Ascending aorta (tissue), 2 donors: ENCODE measurements at places on chromosomes 13 and 19. TPM values are rescaled to one million over a fixed set of nuclear protein-coding genes. Genes with fewer than 3 reads are reported as not detected.

GRCh38 chr13:30916991-30917390, 10.9 kb downstream of the MEDAG start:
- no peak overlapping the region for H3K27ac ChIP-seq
- no peaks in the 10 kb centered on the region for H3K4me1 ChIP-seq
- DNase-seq = no peak
- no peaks in the 10 kb centered on the region for H3K27me3 ChIP-seq
- no peak overlapping the region for H3K4me3 ChIP-seq

ZNF701 gene
- total RNA-seq = 13.2 TPM

- no peak for DNase-seq
- H3K4me3 ChIP-seq = no peak overlapping the region
- H3K27me3 ChIP-seq = no peaks in the 10 kb centered on the region
- peaks cover 75% of the 10 kb centered on the region for H3K36me3 ChIP-seq
Observed at GRCh38 chr19:49006905-49007304, 10.0 kb downstream of the LHB start.

GRCh38 chr13:100855151-100855550, 180.6 kb upstream of the TMTC4 start:
- H3K27me3 ChIP-seq = no peaks in the 10 kb centered on the region
- H3K4me3 ChIP-seq = no peak overlapping the region
- no peaks in the 10 kb centered on the region for H3K36me3 ChIP-seq
- no peak for DNase-seq
- no peak overlapping the region for H3K27ac ChIP-seq

- H3K4me1 ChIP-seq = peaks cover 3% of the 10 kb centered on the region
- H3K36me3 ChIP-seq = no peaks in the 10 kb centered on the region
- no peak for DNase-seq
- no peak overlapping the region for H3K4me3 ChIP-seq
Observed at GRCh38 chr19:51398096-51398704, 7.8 kb upstream of the C19orf84 start.

DNA sequence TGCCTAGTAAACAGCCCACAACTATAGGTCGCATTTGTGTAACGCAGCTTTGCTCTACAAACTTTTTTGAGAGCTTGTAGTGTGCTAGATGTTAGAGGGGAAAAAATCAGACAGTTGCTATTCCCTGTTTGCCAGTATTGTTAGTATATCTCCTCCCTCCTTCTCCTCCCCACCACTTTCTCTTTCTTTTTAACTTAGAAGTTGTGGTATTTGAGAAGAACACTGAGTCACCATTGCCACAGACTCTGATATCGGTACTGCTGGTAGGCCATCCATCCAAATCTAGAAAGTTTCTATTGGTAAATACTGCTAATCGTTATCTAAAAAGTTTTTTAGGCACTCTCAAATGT, 666 bp downstream of the POMP start:
- DNase-seq = no peak
- peaks cover 30% of the 10 kb centered on the region for H3K4me1 ChIP-seq
- H3K27me3 ChIP-seq = no peaks in the 10 kb centered on the region
- peak overlapping the region; percentile 92 for H3K27ac ChIP-seq

ATP4A gene
- total RNA-seq = not detected

TARM1 gene
- not detected for total RNA-seq

ATP1A3 gene
- 1.1 TPM for total RNA-seq

GRCh38 chr19:35449359-35450043, 1.4 kb downstream of the FFAR2 start:
- no peaks in the 10 kb centered on the region for H3K36me3 ChIP-seq
- H3K4me3 ChIP-seq = no peak overlapping the region
- no peaks in the 10 kb centered on the region for H3K4me1 ChIP-seq
- H3K27me3 ChIP-seq = no peaks in the 10 kb centered on the region
- H3K27ac ChIP-seq = no peak overlapping the region

KIR2DL3 gene
- total RNA-seq = not detected

SIGLEC7 gene
- 4.8 TPM for total RNA-seq

DNA sequence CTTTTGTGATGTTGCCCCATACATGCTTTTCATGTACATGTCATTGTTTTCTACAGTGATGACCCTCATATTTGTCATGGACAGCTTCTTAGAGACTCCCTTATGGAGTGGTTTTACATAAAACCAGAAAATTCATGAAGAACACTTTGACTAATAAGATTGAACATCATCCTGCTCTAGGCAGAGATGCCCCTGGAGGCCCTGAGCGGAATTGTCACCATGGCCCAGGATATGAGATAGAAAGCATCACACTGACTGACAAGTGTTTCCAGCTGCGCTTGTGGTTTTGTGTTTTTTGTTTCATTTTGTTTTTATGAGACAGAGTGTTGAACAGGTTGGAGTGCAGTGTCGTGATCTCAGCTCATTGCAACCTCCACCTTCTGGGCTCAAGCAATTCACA, 22.2 kb downstream of the ZNF701 start:
- DNase-seq = no peak
- no peaks in the 10 kb centered on the region for H3K27me3 ChIP-seq
- H3K36me3 ChIP-seq = peaks cover 20% of the 10 kb centered on the region

SLC10A2 gene
- total RNA-seq = not detected

- DNase-seq = no peak
- H3K27ac ChIP-seq = no peak overlapping the region
- peaks cover 12% of the 10 kb centered on the region for H3K4me1 ChIP-seq
- H3K27me3 ChIP-seq = no peaks in the 10 kb centered on the region
Observed at GRCh38 chr13:73958657-73959397, 175.4 kb downstream of the KLF12 start.

SLC5A5 gene
- total RNA-seq = not detected

GRCh38 chr19:19538785-19539166, 711 bp downstream of the CILP2 start:
- DNase-seq = no peak
- H3K4me1 ChIP-seq = peaks cover 6% of the 10 kb centered on the region
- H3K4me3 ChIP-seq = peak overlapping the region; percentile 51
- H3K27me3 ChIP-seq = peaks cover 13% of the 10 kb centered on the region
- no peaks in the 10 kb centered on the region for H3K36me3 ChIP-seq

SIGLEC11 gene
- total RNA-seq = 12.7 TPM

GRCh38 chr13:109154146-109154545, 524.7 kb downstream of the MYO16 start:
- DNase-seq = no peak
- no peaks in the 10 kb centered on the region for H3K4me1 ChIP-seq
- H3K36me3 ChIP-seq = no peaks in the 10 kb centered on the region
- no peak overlapping the region for H3K27ac ChIP-seq
- no peaks in the 10 kb centered on the region for H3K27me3 ChIP-seq

EIF3K gene
- 696 TPM for total RNA-seq

SLITRK6 gene
- total RNA-seq = not detected

DNA sequence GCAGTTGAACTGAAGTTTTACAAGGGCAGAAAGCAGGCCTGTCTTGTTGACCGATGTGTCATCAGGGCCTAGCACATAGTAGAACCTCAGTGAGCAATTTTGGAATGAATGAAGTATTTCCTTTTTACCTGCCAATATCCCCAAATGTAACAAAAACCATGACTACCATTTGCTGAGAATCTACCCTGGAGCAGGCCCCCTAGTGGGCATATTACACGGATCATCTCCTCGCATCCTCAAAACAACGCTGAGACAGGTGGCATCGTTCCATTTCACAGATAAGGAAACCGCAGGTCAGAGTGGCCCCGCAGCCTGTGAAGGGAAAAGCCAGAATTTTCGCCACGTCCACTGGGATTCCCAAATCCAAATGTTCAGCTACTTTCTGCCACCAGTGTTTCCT, 77.9 kb downstream of the CACNA1A start:
- no peak for DNase-seq
- no peaks in the 10 kb centered on the region for H3K36me3 ChIP-seq
- H3K27me3 ChIP-seq = no peaks in the 10 kb centered on the region

CD33 gene
- total RNA-seq = 1.3 TPM

- H3K36me3 ChIP-seq = no peaks in the 10 kb centered on the region
- DNase-seq = no peak
- H3K27me3 ChIP-seq = no peaks in the 10 kb centered on the region
- H3K4me3 ChIP-seq = no peak overlapping the region
Observed at GRCh38 chr13:33252135-33252534, 33.4 kb downstream of the STARD13 start.

DNA sequence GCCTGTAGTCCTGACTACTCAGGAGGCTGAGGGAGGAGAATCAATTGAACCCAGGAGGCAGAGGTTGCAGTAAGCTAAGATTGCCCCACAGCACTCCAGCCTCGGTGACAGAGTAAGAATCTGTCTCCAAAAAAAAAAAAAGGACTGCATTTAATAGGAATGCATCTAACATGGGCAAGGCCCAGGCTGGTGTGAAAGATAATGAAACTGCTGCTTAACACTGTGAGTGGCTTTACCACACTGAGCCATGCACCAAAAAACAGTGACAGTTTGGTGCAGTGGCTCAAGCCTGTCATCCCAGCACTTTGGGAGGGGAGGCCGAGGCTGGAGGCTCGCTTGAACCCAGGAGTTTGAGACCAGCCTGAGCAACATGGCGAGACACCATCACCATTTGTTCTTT, 8.6 kb downstream of the GTF2F1 start:
- no peak for DNase-seq
- H3K4me1 ChIP-seq = no peaks in the 10 kb centered on the region
- no peaks in the 10 kb centered on the region for H3K27me3 ChIP-seq
- no peak overlapping the region for H3K27ac ChIP-seq
- H3K4me3 ChIP-seq = no peak overlapping the region

DNA sequence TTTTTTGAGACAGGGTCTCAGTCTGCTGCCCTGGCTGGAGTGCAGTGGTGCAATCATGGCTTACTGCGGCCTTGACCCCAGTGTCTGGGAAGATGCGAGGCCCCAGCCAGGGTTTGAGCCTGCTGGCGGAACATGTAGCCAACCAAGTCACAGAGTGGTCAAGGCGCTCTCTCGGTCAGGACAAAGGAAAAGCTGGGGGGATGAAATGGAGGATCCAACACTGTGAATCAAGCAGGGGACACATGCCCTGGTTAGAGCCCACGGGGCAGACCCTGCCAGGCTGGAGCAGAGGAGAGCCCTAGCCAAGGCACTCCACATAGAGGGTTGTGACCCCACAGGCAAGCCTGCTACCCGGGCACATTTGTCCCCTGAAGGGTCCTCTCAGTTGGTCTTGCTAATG, 10.1 kb downstream of the TUBA3C start:
- no peaks in the 10 kb centered on the region for H3K36me3 ChIP-seq
- H3K4me1 ChIP-seq = no peaks in the 10 kb centered on the region
- no peaks in the 10 kb centered on the region for H3K27me3 ChIP-seq
- H3K27ac ChIP-seq = no peak overlapping the region
- DNase-seq = no peak

USP12 gene
- total RNA-seq = 8.7 TPM

DNA sequence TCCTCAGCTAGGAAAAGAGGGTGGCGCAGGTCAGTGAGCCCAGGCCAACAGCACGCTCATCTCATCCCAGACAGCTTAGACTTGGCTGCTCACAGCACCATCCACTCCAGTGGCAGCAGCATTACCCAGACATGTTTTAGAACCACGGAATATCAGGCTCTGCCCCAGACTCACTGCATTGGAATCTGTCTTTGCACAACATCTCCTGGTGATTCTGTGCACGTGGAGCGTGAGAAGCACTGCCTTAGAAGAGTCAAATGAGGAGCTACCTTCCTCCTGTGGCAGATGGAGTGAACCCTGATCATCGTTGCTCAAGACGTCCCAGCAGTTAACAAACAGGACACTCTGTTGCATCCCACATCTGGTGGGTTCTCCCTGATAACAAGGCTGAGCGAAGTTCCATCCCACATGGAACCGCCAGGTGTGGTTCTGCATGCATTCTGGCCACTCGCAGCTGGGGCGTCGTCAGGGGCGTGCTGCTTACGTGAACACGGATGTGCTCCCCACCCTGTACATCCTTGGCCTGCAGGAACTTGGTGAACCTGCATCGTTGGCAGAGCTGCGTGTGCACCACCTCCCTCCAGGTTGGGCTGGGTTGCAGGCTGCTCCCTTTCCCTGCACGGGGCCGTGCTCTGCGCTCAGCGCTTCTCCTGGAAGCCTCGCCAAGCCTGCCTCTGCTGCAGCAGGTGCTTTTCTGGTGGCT, 25.2 kb upstream of the ATP11A start:
- no peaks in the 10 kb centered on the region for H3K27me3 ChIP-seq
- H3K4me1 ChIP-seq = no peaks in the 10 kb centered on the region
- no peak overlapping the region for H3K4me3 ChIP-seq
- H3K36me3 ChIP-seq = no peaks in the 10 kb centered on the region
- H3K27ac ChIP-seq = no peak overlapping the region

SBSN gene
- total RNA-seq = not detected

C1QTNF9 gene
- total RNA-seq = not detected

DNA sequence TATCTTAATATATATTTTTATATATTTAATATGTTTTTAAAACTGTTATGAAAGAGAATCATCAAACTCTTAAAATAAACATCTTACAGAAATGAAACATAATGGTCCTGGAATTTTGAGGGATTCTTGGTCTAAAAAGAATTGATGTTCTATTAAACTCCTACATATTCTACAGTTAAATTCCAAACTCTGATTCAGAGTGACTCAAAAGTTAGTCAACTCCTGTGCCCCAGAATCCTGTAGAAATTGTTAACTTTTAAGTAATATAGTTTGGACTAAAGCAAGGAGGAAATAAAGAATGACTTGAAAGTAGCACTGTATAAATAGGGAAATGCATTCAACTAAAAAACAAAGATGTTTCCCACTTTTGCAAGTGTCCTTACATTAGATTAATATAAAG, 47.7 kb downstream of the FNDC3A start:
- no peak overlapping the region for H3K4me3 ChIP-seq
- DNase-seq = no peak
- peaks cover 3% of the 10 kb centered on the region for H3K36me3 ChIP-seq
- no peaks in the 10 kb centered on the region for H3K4me1 ChIP-seq

- no peak overlapping the region for H3K27ac ChIP-seq
- no peak overlapping the region for H3K4me3 ChIP-seq
- H3K4me1 ChIP-seq = no peaks in the 10 kb centered on the region
- no peaks in the 10 kb centered on the region for H3K36me3 ChIP-seq
- H3K27me3 ChIP-seq = no peaks in the 10 kb centered on the region
Observed at GRCh38 chr13:73754727-73755292, 379.4 kb downstream of the KLF12 start.

- no peaks in the 10 kb centered on the region for H3K36me3 ChIP-seq
- H3K4me3 ChIP-seq = no peak overlapping the region
- no peaks in the 10 kb centered on the region for H3K27me3 ChIP-seq
Observed at GRCh38 chr13:102686024-102686423, 8.8 kb downstream of the METTL21C start.

- H3K4me1 ChIP-seq = peaks cover 9% of the 10 kb centered on the region
- no peak for DNase-seq
- H3K27ac ChIP-seq = no peak overlapping the region
- H3K4me3 ChIP-seq = no peak overlapping the region
Observed at GRCh38 chr19:18610556-18611326, 1.9 kb upstream of the TMEM59L start.
